ENCODE measurements at places on chromosomes 11 and 22. TPM values are rescaled to one million over a fixed set of nuclear protein-coding genes. Genes with fewer than 3 reads are reported as not detected.
A peak's percentile ranks its signal among the peaks of the same experiment; 100 is the strongest.

GRCh38 chr11:78985663-78986062 is 411.0 kb upstream of the NARS2 start:
- no peak for DNase-seq

DNA sequence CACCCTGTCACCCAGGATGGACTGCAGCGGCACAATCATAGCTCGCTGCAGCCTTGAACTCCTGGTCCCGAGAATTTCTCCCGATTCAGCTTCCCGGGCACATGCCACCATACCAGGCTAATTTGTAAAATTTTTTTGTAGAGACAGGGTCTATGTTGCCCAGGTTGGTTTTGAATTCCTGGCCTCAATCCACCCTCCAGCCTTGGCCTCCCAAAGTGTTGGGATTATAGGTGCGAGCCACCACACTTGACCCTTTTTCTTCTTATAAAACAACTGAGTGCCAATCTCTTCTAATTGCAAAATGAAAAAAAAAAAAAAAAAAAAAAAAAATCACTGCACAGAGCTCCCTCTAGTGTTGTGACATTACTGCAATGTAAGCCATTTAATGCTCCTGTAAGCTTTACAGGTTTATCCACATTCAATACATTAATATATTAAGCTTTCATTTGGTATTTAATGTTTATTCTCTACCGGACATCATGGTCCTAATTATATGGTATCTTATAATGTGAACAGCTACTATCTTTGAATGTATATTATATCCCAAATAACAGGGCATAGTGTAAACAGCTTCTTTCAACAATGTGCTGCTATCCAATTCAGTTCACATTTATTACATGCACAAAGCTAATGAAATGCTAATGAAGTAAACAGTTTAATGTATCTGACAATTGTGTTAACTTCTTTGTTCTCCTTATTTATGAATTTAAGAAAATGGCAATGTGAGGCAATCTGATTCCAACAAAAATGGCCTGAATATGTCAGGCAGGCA is 44.6 kb downstream of the COPB1 start:
- no peak for DNase-seq

DNA sequence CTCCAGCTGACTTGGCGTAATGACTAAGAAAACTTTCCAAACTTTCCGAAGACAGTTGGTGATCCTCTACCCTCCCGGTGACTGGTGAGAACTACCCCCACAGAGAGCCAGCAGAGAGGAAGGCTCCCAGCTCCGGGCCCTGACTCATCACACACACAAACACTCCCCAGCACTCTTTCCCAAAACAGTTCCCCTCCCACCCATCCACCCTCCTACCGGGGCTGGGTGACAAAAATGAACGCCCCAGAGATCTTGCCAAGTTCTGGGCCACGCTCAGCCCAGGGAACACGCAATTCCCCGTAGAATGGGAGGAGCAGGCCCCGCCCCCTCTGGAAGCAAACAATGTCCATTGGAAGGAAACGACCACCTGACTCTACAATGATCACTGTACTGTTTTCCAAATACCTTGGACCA is 21.3 kb upstream of the JAM3 start:
- DNase-seq = no peak

- DNase-seq = no peak
These were observed 13.6 kb downstream of the KCTD17 start for GRCh38 chr22:37065180-37065579.

DNA sequence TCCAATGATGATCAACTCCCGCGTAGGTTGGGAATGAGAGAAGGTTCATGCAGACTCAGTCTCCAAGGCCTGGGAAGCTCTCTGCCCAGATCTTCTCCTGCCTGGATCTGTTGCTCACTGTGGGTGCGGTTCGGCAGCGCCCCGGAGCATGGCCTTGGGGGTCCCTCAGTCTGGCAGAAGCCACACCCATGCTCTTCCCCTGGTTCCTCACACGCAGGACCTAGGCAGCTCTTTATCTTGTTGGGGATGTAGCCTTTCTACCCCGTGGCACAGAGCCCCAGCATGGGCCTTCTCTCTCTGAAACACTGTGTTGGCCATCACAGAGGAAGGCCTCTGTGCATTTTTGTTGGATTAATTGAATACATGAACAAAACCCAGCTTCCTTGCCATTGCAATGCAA is 1461.6 kb downstream of the BRD1 start:
- DNase-seq = no peak

- DNase-seq = peak; percentile 20
These were observed 394.7 kb downstream of the BRD1 start for GRCh38 chr22:49432897-49433443.

- DNase-seq = no peak
These were observed 1.6 kb downstream of the BRD1 start for GRCh38 chr22:49825944-49826602.

DNA sequence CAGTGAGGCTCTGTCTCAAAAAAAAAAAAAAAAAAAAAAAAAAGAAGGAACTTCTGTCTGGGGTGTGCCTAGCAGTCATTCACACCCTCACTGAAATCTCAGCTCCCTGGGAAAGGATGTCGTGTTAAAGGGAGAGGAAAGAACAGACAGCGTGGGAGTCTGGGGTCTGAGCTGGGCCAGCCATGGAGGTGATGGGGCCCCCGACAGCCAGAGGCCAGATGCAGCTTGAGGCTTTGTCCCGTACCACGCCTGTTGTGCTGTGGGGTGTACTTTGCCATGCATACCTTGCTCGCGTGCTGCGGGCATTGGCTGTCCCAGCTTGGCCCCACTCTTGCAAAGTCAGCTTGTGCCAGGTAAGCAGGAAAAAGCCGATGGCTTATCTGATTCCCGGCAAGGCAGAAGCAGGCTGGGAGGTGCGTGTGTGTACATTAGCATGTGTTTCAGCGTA is 4.6 kb downstream of the SYT12 start:
- DNase-seq = peak; percentile 63

DNA sequence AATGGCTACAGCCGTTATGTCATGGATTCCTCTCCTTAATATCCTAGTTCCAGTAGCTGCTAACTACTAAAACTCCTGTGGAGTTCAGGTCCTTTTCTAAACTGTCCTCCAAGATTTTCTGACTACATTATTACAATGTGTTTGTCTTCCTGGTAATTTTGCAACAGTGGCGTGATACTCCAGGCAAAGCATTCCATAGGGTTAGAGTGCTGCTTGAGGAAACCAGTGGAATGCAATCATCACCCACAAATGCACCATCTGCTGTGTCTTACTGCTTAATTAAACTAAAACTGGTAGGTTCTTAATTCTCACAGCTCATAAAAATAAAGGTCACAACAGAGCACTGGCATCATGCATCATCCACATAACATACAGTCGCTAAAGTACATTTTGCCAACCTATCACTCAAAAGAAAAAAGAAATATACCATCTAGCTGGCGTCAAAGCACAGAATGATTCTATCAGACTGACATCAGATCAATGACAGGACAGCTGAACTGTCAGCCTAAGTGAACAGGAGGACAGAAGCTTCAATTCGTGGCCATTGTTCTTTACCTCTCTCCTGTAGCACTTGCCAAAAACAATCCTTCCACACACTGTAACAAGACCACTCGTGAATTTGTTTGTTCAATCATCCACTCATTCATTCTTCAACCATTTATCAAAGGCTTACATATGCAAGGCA is 182.5 kb downstream of the CADM1 start:
- DNase-seq = no peak

- no peak for DNase-seq
These were observed 25.8 kb downstream of the CDPF1 start for GRCh38 chr22:46224044-46224897.

Gene FGF3
- total RNA-seq = not detected
